ENCODE measurements at places on chromosomes 2 and 18.
A peak's percentile ranks its signal among the peaks of the same experiment; 100 is the strongest.

GRCh38 chr2:17879137-17879912 is 858 bp downstream of the KCNS3 start:
- DNase-seq, result peak; percentile 85

DNA sequence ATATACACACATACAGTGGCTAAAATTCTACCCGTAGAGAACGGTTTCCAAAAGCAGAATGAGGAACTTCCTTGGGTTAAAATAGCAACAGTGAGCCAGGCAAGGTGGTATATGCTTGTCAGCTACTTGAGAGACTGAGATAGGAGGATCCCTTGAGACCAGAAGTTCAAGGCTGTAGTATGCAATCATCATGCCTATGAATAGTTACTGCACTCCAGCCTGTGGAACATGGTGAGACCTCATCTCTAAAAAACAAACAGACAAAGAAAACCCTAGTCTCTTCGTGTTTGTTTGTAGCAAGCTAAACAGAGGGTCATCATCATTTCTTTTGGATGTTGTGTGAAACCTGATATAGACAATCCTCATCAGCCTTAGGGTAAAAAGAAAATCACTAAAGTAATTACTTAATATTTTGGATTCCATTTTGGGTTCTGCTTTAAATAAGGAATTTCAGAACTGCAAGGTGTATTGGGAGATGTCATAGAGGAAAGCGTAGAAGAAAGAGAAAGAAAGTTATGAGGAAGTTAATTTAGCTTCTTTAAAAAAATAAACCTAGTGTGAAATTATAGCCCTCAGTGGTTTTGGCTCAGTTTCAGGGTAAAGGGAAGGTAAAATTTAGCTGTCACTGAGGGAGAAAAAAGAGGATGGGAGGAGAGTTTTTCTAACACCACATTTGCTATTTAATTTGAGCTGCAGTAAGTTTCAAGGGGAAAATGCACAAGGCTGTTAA is 46.5 kb downstream of the PLEK start:
- DNase-seq, result no peak

DNA sequence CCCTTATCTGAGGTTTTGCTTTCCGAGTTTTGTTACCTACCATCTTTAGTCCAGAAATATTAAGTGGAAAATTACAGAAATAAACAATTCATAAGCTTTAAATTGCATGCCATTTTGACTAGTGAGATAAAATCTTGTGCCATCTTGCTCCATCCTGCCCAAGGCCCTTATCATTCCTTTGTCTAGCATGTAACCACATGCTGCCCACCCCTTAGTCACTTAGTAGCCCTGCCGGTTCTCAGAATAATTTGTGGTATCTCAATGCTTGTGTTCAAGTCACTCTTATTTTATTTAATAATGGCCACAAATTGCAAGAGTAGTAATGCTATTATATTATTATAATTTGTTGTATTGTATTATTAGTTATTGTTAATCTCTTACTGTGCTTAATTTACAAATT is 36.8 kb upstream of the VPS54 start:
- no peak for DNase-seq

GRCh38 chr18:5068851-5069250 is 128.2 kb downstream of the AKAIN1 start:
- no peak for DNase-seq

DNA sequence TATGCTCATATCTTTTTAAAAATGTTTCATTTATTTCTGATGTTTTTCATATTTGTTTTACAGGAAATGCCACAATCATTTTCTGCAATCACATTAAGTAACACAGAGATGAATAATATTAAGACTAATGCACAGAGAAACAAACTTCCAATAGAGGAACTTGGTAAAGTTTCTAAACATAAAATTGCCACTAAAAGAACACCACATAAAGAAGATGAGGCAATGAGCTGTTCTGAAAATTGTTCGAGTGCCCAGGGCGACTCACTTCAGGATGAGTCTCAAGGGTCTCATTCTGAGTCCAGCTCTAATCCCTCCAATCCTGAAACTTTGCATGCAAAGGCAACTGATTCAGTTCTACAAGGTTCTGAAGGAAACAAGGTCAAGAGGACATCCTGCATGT is 70.4 kb downstream of the APLF start:
- DNase-seq, result no peak

- DNase-seq, result peak; percentile 73
These were observed 134.8 kb upstream of the DOCK10 start for GRCh38 chr2:225177098-225177497.

GRCh38 chr2:207873794-207874193 is 104.1 kb upstream of the FZD5 start:
- DNase-seq, result no peak

DNA sequence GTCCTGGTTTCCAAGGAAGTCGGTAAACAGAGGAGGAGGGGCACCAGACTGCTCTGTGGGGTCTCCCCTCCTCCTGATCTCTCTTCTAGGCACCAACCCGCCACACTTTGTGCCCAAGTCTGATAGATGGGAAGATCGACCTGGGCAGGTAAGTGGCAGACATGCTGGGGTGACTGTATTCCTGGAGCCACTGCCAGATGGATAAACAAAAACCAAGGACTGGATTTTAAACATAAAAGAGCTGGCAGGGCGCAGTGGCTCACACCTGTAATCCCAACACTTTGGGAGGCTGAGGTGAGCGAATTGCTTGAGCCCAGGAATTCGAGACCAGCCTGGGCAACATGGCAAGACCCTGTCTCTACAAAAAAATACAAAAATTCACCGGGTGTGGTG is 181.2 kb downstream of the ANAPC1 start:
- DNase-seq, result peak; percentile 42

GRCh38 chr2:12064153-12064552 is 317.7 kb downstream of the LPIN1 start:
- no peak for DNase-seq

- no peak for DNase-seq
These were observed 69.7 kb upstream of the NCK2 start for GRCh38 chr2:105674859-105675541.

DNA sequence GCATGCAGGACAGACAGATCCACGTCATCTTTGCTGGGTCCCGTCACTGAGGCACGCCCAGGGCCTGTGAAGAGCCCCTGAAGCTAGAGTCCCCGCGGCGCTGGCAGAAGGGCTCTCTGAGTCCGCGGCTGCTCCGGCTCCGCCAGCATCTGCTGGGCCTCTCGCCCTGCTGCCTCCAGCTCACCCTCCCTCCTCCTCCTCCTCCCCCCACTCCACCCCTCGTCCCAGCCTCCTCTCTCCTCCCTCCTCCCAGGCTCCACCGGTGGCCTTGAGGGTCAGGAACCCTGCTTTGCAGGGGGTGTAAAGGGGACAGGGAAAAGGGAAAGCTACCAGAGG is at the start of gene TNS1:
TSS of gene TNS1 (minus strand) at position 151 of the 336 bp plus-strand sequence. CDS start at position 28, 123 bp downstream.
- no peak for DNase-seq

- DNase-seq, result no peak
These were observed 110.6 kb downstream of the MYCN start for GRCh38 chr2:16050908-16051489.

DNA sequence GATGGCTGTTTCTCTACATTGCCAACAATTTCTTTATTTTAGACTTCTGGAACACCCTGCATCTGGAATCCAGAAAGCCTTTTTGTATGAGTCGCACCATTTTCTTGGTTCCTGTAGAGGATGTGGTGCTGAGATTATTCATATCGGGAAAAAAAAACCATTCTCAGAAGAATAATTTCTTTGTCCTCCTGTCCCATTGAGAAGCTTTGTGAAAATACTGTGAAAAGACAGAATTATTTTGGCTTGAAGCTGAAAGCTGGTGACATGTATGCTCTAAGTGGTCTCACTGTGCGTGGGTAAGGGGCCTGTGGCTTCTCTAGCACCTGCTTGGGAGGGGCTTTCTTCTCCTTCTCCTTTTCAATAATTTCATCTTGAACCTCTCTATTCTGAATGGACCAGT is 138.4 kb downstream of the FAM210A start:
- no peak for DNase-seq

- no peak for DNase-seq
These were observed 43.4 kb downstream of the RNF144A start for GRCh38 chr2:6960659-6961058.

- DNase-seq, result peak; percentile 4
These were observed 111.3 kb downstream of the CMPK2 start for GRCh38 chr2:6754419-6754818.

DNA sequence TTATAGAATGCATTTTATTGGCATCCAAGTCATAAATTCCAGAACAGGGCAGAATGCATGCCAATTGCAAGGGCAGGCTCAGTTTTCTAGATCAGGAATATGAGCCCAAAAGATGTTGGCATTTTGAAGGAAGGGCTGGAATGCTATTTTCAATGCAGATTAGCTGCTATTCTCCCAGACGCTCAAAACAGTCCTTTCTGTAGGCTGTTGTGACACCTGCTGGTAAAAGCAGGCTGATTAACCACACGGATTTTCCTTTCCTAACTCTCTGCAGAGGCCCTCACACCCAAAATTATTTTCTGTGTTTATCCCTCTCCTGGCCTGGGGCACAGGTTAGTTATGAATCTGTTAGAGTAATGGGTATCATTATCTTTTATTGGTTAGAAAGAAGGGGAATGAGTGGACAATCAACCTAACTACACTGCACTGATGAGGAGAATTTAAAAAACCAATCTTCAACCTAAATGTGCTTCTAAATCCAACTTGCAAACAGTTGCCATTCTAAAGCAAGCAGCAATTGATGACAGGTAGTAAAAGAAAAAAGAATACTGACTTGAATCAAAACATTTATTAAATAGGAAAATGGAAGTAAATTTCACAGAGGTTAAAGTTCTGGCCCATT is 94.0 kb downstream of the PLA2R1 start:
- DNase-seq, result peak; percentile 82

GRCh38 chr2:210132239-210132638 is 39.0 kb downstream of the KANSL1L start:
- DNase-seq, result no peak

GRCh38 chr18:58253871-58254270 is 209.8 kb downstream of the NEDD4L start:
- no peak for DNase-seq

GRCh38 chr2:17818235-17818815 is 2.1 kb downstream of the MSGN1 start:
- no peak for DNase-seq

DNA sequence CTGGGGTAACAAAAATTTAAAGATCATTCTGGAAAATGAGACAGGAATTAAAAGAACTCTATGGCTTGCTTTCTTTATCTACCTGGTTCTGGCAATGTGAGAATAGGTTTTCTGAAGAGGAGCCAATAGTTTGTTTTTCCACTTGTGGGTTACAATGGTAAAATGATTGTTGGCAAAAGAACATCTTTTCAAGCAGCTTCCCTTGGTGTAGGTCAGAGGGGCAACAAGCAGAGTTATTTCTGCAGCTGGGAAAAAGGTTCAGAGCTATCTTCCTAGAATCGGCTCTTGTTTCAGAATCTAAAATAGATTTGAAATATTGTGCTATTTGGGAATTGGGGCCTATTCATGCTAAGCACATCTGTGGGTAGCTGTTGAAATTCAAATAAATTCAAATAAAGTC is 11.5 kb upstream of the TSPYL6 start:
- no peak for DNase-seq

GRCh38 chr18:50527636-50528307 is 32.1 kb upstream of the MAPK4 start:
- DNase-seq, result peak; percentile 43

DNA sequence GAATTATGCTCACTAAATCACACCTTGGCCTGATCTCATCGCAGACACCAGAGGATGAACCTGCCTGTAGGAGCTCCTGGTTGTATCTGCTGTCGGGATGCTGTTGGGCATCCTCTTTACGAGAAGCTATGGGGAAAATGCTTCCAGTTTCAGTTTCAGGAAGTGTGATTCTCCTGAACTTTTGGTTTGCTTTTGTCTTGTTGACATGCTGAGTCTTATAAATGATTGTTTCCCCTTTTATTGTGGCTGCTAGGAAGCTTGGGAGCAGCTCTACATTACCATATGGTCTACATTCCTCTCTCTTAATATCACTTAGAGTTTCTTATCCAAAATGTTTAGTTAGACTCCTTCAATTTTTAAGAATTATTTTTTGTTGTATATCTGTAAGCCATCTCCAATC is 227.5 kb downstream of the MTX2 start:
- no peak for DNase-seq

DNA sequence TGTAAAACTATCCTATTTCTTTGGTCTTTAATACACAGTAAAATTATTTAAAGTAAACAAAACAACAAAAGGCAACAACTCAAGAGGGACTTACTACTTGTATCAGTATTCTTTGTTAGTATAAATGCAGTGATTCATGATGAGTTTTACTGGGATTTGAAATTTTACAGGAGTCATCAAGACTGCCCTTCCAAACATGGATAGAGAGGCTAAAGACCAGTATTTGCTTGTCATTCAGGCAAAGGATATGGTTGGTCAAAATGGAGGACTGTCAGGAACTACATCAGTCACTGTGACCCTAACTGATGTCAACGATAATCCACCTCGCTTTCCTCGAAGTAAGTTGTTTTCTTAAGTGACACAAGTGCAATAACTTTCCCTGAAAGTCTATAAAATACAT is 71.1 kb downstream of the CDH7 start:
- no peak for DNase-seq

DNA sequence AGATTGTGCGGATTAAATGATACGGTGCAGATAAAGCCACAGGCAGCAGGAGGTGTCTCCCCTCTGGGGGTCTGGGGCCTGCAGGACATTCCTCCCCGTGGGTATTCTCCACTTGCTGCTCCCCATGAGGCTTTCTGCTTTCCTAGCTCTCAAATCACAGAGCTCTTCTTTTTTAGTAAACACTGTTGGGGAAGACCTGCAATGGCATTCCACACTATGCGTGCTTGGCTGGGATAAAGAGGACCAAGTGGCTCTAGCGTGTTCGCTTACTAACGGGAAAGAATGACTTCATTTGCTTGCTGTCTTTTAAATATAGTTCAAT is 146.5 kb downstream of the DDX1 start:
- no peak for DNase-seq

DNA sequence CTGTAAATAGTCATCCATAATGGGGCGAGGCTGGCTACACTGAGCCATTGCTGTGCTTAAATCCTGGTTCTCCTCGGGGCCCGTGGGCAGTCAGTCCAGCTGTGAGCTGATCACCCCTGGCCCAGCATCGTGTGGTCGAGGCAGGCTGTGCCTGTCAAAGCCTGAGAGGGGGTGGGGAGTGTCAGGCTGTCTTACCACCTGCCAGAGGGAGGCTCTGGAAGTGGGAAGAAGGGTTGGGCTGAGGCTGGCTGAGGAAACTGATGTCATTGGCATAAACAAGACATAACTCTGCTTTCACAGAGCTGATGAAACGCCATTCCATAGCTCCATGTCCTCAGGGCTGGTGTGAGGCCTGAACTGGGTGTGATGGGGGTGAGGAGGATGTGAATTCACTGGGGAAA is 49.7 kb downstream of the KLHL29 start:
- peak; percentile 3 for DNase-seq

Measured in NCI-H69 (cell line).